ENCODE measurements at places on chromosomes 7 and 10.

DNA sequence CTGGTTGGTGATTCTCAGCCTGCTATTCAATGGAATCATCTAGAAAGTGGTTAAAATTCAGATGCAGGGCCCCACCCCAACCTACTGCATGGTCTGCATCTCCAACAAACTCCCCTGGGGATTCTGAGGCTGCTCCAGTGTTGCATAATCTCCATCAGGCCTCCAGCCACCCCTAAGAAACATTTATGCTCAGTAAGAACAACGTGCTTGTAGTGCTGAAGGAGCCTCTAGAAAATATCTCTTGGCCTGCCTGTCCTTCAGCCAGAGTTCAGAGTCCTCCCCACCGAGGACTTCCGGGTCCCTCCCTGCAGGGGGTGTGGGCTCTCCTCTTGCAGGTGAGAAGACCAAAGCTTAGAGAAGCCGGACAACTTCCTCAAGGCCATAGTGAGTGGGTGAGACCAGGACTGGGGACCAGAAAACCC is 159.8 kb downstream of the SH3PXD2A start:
- DNase-seq: no peak

DNA sequence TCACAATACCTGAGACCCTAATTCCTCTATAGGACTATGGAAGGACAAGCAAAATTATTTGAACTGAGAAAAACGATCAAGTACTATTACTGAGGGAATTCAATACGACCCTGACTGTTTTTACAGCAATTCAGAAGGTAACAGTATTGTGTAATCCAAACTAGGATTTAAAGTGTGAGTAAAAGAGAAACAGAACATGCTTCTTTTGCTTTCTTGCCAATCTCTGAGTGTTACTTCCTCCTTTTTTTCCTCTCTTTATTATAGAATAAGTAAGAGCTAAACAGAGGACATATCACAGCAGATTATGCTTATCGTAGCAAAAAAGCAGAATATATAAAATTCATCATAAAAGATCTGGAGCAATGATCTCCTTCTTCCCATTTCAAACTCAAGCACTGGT is 292.1 kb downstream of the THSD7A start:
- no peak for DNase-seq

- DNase-seq: no peak
Measured at GRCh38 chr7:71486856-71487628, 355.1 kb downstream of the GALNT17 start.

GRCh38 chr7:138502023-138502767 is 42.1 kb downstream of the TRIM24 start:
- no peak for DNase-seq

DNA sequence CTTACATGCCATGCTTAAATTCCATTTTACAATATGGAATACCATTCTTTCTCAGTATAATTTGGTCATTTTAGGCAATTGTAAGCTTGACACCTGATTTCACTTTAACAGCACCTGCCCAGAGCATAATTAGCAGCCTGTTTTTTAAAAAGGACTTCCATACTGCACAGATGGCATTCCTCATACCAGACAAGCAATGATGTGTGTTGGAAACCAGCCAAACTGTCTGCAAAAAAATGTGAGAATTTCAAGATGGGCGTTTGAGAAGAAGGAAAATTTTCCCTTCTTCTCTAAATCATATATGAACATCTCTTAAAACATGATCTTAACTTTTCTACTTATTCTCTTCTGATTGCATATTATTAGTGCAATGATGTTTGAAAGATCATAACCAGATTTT is 40.4 kb upstream of the AGMO start:
- DNase-seq: no peak

DNA sequence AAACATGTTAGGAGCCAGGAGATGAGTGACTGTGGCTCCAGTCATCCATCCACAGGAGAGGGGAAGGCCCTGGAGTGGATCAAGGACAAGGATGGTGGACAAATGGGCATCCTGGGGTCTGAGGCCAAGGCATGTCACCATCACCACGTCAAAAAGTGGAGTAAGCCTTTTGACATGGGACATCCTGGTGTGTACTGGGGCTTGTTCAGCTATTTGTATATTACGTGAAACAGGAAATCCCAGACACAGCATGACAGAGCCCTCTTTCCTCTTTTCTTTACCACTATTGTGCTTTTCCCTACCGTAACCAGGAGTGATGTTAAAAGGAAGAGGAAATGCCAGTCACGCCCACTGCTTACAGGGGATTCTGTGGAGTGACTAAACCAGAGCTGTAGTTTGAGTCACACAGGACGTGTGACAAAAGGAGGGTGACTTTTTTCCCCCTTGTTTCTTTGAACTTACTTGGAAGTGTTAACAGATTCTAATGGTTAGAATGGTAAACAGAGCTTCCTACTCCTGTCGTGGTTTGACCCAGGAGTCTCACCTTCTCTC is 15.4 kb downstream of the ACSL5 start:
- DNase-seq: no peak

GRCh38 chr7:18268571-18268970 is 227.0 kb upstream of the HDAC9 start:
- no peak for DNase-seq

- no peak for DNase-seq
Measured at GRCh38 chr7:106459397-106460072, 174.8 kb upstream of the NAMPT start.

DNA sequence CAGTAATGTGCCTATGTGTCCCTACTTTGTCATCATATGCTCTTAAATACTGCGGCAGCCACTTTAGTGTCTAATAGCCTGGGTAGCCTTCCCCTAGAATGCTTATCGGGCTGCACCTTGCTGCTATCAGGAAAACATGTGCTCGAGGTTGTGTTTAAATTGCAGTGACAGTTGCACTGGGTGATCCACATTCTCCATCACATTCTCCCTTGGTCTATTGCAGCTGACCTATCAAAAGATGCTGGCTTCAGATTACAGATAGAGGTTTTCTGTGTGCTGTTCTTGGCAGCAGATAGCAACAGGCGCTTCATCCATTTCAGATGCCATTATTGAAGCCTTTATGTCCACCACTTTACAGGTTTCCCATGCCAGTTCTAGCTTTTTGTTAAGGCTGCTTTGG is 130.1 kb upstream of the MDFIC start:
- DNase-seq: no peak

DNA sequence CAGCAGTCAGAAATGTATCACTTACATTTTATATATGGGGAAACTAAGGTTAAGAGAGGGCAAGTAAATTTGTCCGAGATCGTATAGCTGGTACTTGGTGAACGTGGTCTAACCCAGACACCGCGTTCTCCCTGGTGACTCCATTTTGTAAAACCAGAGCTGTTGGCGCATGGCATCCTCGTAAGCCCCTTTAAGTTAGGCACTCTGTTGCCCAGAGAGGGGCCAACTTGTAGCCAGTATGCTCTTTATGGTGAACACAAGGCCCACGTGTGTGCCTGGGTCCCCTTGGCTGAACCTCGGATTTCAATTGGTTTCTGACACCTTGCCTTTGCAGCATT is 39.7 kb upstream of the ZNF518A start:
- no peak for DNase-seq

GRCh38 chr7:140754506-140754905 is 58.0 kb downstream of the NDUFB2 start:
- DNase-seq: no peak

DNA sequence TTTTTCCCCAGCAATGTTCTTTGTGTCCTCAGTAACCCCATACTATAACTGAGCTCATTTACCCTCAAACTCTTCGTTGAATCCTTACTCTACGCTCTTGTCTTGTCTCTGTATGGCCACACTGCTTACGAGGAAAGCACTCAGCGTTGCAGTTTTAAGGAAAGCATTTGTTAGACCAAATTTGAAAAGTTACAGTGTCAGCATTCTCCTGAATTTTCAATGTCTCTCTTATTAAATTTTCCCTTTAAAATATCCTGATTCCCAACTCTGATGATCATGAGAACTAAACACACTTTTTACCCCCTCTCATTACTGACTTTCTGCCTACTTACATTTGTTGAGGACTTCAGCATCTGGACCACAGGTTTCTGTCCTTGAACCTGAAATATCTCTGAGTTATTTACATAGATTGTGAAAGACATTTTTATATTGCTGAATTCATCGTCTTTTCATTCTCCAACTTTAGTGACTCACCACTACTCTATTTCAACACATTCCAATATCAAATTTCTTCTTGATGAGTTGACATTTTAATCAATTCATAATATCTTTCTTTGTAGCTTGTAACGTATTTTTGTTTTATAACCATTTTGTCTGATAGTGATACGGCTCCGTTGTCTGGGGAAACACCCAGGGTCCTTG is 19.8 kb upstream of the VWDE start:
- DNase-seq: no peak

Data from activated CD8-positive, alpha-beta memory T cell treated with anti-CD3 and anti-CD28 coated beads for 24 hours (primary cell).